ENCODE measurements at places on chromosomes 11 and 22. TPM values are rescaled to one million over a fixed set of nuclear protein-coding genes. Genes with fewer than 3 reads are reported as not detected.

Gene ST14
- total RNA-seq, result 298 TPM

Gene NLRP10
- total RNA-seq, result 0.14 TPM

Gene MB
- 0.77 TPM for total RNA-seq

Gene IL18
- total RNA-seq, result 32.8 TPM

Gene CNGA4
- total RNA-seq, result 0.56 TPM

Gene ANO9
- 92.6 TPM for total RNA-seq

Gene CLDN5
- total RNA-seq, result not detected

Gene OR51I1
- not detected for total RNA-seq

- peaks cover 65% of the 10 kb centered on the region for H3K4me1 ChIP-seq
- peak overlapping the region; percentile 95 for H3K27ac ChIP-seq
- H3K4me3 ChIP-seq, result no peak overlapping the region
- no peak for DNase-seq
- H3K27me3 ChIP-seq, result no peaks in the 10 kb centered on the region
Observed at GRCh38 chr22:45271667-45272201, 13.0 kb upstream of the UPK3A start.

DNA sequence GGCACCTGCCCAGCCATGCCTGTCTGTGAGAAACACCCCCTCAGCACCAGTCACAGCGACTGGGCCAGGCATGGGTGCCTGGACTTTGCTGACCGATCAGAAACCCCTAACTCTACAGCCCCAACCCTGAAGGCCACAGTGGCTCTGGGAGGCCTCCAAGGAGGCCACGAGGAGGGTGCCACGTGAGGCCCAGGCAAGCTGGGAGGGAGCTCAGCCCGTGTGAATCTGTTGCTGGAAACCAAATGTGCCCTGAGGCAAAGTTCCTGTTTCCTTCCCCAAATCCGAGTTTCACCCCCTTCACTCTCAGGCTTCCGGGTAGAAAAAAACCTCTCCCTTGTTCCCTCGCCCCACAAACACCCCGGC, 1.3 kb downstream of the UNC93B1 start:
- no peak overlapping the region for H3K27ac ChIP-seq
- H3K4me1 ChIP-seq, result peaks cover 4% of the 10 kb centered on the region
- no peak for DNase-seq
- H3K4me3 ChIP-seq, result no peak overlapping the region
- 0 out of 2 replicates have a peak, but pooled peaks cover 1% of the 10 kb centered on the region for H3K36me3 ChIP-seq

DNA sequence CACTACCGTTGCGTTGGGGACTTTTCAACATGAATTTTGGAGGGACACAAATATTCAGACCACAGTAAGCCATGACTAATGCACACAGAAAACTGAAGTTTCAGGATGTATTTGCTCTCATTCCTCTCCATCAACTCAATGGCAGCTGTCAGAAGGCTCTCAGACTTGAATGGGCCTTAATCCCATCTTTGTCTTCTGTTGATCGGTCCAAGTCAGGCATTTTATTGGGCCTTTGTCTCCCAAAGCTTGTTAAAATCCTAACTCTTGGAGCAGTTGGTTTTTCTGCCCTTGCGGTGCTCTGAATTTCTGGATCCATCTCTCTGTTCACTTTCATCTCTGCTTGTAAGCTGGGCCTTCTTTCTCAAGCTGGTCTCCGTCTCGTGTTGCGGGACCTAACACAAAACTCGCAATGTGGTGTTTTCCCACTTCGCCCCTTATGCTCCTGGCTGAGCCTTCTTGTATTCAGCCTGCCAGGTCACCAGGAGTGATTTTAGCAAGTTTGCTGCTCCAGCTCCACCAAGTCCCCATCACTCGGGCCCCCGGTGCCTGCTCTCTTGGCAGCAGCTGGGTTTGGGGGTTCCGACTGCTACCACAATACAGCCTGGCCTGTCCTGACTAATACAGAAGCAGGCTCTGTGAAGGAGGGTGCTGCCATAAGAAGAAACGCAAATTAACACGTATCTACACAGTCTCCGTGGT, 27.0 kb downstream of the TSPAN32 start:
- no peak overlapping the region for H3K4me3 ChIP-seq
- DNase-seq, result no peak
- H3K36me3 ChIP-seq, result no peaks in the 10 kb centered on the region
- H3K4me1 ChIP-seq, result no peaks in the 10 kb centered on the region
- no peaks in the 10 kb centered on the region for H3K27me3 ChIP-seq
- H3K27ac ChIP-seq, result no peak overlapping the region

DNA sequence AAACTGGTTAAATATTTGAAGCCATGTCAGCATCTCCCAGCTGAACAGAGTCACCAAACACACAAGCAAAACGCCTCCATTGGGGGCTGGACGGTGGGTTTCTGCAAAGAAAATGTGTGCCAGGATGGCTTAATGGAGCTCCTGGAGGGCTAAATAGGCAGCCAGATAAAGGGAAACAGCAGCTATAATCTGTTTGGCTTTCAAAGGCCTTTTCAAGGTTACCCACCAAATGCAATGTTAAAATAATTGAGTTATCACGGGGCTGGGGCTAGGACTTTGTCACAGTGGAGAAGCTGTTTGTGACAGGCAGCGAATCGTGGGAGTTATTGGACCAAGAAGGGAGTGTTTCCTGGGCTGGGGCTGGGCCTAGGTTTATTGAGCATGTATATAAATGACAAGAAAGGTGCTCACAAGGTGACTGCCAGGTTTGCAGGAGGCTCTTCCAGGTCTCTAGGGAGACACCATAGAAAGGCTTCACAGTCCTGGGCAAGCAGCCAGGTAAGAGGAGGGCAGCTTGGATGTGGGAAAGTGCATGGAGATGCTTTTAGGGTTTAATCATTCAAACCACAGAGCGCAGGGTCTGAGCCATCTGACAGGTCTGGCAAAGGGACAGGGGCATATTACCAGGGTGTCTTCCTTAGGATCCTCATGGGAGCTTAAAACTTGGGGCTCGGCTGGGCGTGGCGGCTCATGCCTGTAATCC, 28.3 kb downstream of the GRIK4 start:
- H3K4me1 ChIP-seq, result peaks cover 19% of the 10 kb centered on the region
- H3K4me3 ChIP-seq, result no peak overlapping the region
- DNase-seq, result no peak
- H3K36me3 ChIP-seq, result no peaks in the 10 kb centered on the region
- H3K27me3 ChIP-seq, result no peaks in the 10 kb centered on the region

DNA sequence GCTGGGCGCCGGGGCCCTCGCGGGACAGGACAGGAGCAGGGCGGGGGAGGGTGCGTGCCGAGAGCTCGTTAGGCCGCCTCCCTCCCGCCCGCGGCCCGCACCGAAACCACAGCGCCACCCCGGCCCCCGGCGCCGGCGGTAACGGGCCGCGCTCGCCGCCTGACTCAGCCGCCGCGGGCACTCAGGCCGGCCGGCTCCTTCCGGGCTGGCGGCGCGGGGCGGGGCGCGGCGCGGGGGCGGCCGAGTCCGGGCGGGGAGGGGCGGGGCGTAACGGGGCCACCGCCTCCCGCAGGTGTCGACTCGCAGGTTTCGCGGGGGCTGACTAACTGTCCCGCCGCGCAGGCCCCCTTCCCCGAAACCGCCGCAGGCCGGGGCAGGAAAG, at the start of gene AP5B1:
Gene AP5B1, minus strand, starts transcription at position 207 of the 382 bp plus-strand sequence. CDS start 385 bp downstream, outside the sequence.
- peaks cover 19% of the 10 kb centered on the region for H3K4me1 ChIP-seq
- DNase-seq, result peak; percentile 83

DNA sequence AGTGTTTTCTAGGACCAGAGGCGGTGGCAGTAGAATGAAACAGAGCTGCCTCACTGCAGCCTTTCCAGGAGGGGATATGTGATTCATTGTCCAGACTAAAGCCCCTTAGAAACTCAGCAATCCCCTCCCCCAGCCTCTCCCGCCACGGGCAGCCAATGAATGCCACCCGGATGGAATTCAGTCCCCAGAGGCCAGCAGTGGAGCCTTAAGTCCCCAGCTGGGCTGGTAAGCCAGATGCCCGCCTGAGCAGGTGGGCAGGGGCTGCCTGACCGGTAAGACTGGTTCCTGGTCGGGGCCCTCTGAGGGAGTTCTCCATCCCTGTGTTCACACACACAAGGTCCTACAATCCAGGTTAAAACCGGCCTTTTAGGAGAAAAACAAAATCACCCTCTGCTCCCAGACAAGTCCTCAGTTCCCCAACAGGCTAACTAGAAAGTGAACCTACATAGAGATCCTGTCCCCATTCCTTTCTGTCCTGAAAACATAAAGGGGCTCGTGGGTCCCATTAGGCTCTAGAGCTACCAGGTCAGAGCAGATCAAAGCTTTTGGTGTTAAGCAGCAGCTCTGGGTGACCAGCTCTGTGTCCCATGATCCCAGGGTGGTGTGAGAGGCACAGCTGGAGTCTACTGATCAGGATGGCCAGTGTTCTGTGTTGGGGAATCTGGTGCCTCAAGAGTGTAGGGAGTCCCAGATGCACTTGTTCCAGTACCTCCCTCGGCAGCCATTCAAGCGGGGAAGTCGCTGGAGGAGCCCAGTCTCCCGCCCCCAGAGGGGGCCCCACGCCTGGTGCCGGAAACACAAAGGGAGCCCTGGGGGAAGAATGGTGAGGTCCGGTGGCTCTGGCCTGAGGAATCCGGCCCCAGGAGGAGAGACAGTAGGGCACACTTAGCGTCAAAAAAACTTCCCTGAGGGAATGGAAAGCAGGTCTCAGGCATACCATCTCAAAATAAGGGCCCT, 2.6 kb downstream of the PATZ1 start:
- peak overlapping the region; percentile 67 for H3K27ac ChIP-seq
- peaks cover 35% of the 10 kb centered on the region for H3K4me1 ChIP-seq
- H3K4me3 ChIP-seq, result peak overlapping the region; percentile 14

- no peak overlapping the region for H3K27ac ChIP-seq
- no peaks in the 10 kb centered on the region for H3K27me3 ChIP-seq
- H3K4me1 ChIP-seq, result peaks cover 8% of the 10 kb centered on the region
Observed at GRCh38 chr11:116948391-116948790, 111.0 kb upstream of the APOA1 start.

- no peaks in the 10 kb centered on the region for H3K4me1 ChIP-seq
- no peak overlapping the region for H3K27ac ChIP-seq
- no peak for DNase-seq
- H3K27me3 ChIP-seq, result no peaks in the 10 kb centered on the region
- peaks cover 4% of the 10 kb centered on the region for H3K36me3 ChIP-seq
Observed at GRCh38 chr11:121524233-121524631, 71.5 kb upstream of the SORL1-AS1 start.

DNA sequence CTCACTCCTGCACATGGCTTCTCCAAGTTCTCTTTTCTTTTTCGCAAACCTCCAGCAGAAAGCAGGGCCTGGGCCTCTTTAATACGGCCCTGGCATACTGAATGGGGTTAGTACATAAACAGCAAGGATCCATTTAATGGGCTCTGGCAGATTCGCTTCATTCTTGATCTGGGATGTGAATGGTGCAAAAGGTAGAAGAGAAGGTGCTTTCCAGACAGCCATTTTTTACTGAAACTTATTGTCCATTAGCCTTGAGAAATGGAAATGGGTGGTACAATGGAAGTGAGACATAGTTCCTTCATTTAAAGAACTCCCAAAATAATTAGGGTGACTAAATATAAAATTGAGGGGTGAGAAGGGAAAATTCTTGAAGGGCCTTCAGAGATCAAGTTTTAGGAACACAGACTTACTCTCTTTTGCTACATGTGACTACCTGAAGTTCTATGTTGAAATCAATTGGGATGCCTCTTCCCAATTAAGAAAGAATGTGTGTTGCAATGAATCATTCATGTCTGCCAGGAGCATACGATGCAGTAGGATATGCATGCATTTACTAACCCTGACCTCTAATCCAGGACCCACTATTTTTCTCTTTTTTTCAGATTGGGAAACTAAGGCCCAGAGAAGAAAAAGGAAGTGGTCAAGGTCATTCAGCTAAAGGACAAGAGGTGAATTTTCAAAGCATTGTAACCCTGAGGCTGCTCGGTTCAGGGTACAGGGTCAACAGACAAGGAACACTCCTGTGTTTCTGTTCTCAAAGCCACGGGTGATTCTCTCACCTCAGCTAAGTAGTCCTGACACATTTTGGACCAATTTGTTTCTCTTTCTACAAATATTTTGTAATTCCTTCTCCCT, 144.1 kb downstream of the BBOX1 start:
- H3K4me1 ChIP-seq, result peaks cover 32% of the 10 kb centered on the region
- H3K27me3 ChIP-seq, result no peaks in the 10 kb centered on the region

GRCh38 chr11:16335236-16335962, 20.9 kb downstream of the SOX6 start:
- peak overlapping the region; percentile 85 for H3K27ac ChIP-seq
- peak; percentile 62 for DNase-seq
- 0 out of 2 replicates have a peak, but pooled peaks cover 2% of the 10 kb centered on the region for H3K36me3 ChIP-seq
- H3K27me3 ChIP-seq, result no peaks in the 10 kb centered on the region
- no peak overlapping the region for H3K4me3 ChIP-seq

DNA sequence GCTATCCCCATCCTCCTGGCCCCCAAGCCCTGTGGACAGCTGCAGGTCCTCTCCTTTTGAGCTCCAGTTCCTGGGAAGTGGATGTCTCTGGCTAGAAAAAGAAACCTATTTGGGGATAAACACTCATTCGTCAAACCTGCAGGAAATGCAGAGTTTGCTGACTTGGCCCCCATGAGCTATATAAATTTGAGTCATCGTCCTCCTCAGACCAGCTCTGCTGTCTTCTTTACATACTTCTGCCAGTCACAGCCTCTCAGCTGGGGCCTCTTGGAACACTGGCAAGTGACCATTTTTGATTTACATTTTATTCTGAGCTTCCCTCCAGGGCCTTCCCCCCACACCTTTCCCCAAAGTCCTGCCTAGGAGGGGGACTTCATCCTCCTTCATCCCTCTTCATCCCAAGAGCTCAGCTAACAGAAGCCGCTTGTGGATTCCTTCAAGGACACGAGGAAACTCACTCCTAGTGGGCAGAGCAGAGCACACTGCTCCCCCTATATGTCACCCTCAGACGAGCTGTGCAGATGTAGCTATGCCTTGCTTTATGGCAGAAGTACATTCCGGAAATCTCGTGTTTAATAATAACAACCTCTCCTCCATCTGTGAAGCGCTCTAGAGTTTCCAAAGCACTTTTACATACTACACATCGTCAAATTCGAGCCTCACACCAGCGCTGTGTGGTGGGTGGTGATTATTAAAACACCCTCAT, 131.8 kb downstream of the FEZ1 start:
- H3K4me1 ChIP-seq, result no peaks in the 10 kb centered on the region
- no peak overlapping the region for H3K4me3 ChIP-seq
- H3K27ac ChIP-seq, result no peak overlapping the region
- H3K27me3 ChIP-seq, result peaks cover 1% of the 10 kb centered on the region
- DNase-seq, result no peak

DNA sequence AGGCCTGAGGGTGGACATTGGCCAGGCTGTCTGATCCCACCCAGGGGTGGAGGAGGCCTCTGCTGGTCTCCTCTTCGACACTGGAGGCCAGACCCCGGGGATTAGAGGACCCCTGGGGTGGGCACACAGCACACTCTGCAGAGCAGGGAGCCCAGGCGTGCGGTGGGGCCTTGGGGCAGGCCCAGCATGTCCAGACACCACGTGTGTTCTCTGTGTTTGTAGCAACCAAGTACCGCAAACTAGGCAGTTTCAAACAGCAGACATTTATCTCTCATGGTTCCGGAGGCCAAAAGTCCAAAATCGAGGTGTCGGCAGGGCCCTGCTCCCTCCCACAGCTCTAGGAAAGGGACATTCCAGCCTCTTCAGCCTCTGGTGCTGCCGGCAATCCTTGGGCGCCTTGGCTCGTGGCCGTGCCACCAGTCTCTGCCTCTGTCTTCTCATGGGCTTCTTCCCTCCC, 1.5 kb downstream of the PANX2 start:
- no peak overlapping the region for H3K27ac ChIP-seq
- no peaks in the 10 kb centered on the region for H3K36me3 ChIP-seq
- no peak for DNase-seq
- H3K27me3 ChIP-seq, result no peaks in the 10 kb centered on the region

All from Caco-2 (cell line).